Sigmoid colon (tissue), 7 donors: ENCODE measurements at places on chromosomes 5 and 9. TPM values are rescaled to one million over a fixed set of nuclear protein-coding genes. Genes with fewer than 3 reads are reported as not detected.

DNA sequence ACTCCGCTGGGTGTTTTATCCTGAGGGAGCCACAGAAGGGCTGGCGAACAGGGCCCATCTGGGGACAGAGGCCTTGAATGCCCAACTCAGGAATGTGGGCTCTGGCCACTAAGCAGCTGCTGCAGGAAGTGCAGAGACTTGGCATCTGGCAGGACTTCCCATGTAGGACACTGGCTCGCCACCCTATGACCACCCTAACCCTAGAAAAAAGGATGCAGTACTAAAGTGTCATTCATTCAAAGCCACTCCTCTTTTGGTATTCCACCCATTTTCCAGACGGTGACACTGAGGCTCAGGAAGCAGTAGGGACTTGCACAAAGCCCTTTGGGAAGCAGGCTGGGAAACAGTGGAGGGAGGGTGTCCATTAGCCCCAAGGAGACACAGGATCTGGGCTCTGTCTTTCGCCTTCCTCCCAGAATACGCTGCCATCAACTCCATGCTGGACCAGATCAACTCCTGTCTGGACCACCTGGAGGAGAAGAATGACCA lies 3.0 kb downstream of the BBLN start:
- DNase-seq: no peak

- DNase-seq: no peak
Observed at GRCh38 chr5:16037121-16037845, 142.3 kb downstream of the MARCHF11 start.

- DNase-seq: no peak
Observed at GRCh38 chr9:105308461-105309341, 64.2 kb downstream of the SLC44A1 start.

GRCh38 chr5:78958672-78959445 lies 26.3 kb downstream of the ARSB start:
- no peak for DNase-seq

DNA sequence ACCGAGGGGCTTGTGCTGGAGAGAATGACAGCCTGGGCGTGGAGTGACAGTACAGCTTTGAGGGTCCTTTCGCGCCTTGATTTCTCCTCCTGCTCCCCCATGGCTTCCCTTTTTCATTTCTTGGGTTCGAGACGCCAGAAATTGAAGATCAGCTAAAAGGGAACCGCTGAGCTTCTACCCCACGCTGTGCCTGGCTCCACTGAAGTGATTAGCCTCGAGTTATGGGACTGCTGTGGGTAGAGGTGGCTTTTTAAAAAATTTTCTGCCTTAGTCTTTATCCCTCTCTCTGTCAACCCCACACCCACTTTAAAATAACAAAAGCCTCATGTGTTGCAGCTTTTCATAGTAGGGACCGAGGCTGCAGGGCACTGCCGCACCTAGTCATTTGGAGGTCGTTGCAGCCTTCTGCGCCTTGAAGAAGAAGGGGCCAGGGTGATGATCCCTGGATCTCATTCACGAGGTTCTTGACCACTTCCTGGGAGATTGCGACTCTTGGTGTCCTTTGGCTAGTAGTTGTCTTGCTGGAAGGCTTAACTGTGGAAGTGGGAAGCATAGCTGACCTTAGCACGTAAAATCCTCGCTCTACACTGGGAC lies 603 bp downstream of the PPIP5K2 start:
- DNase-seq: no peak

The IGFBPL1 gene
- 2.2 TPM for total RNA-seq

DNA sequence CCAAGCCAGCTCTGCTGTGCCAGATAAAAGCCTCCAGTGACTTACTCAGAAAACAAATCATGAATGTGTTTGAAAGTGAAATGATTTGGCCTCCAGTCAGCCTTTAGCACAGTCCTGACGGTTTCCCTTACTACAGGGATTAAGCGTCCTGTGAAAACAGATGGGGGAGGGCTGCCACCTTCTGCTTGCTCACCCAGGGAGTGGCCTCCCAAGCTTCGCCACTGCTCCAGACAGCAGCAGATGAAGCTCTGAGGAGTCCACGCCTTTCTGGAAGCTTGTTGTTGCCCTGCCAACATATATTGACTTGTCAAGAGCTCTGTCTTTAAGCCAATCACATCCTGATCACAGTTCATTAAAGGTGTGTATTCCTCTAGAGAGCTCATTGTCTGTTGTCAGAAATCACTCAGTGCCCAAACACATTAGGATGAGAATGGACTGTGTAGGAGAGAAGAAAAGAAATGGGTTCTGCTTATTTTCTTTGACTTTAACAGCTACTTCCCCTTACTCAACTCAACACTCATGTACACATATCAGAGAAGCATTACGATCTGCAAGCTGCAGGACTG lies 4.9 kb upstream of the FYB1 start:
- peak; percentile 64 for DNase-seq

The GFI1B gene
- total RNA-seq: not detected

GRCh38 chr5:10695055-10695649 lies 65.9 kb downstream of the DAP start:
- DNase-seq: peak; percentile 86

DNA sequence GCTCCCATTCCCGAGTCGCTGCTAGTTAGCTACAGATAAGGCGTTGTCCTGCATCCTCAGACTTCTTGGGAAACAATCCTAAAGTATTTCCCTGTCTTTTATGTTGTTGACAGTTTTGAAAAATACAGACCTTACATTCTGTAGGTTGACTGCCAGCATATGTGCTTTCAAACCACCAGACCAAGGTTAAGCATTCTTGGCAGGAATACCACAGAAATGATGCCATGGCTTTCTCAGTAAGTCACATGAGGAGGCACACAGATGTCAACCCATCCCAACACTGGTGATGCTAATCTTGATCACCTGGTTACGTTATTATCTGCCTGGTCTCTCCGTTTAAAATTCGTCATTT lies 871 bp downstream of the GLE1 start:
- DNase-seq: no peak

DNA sequence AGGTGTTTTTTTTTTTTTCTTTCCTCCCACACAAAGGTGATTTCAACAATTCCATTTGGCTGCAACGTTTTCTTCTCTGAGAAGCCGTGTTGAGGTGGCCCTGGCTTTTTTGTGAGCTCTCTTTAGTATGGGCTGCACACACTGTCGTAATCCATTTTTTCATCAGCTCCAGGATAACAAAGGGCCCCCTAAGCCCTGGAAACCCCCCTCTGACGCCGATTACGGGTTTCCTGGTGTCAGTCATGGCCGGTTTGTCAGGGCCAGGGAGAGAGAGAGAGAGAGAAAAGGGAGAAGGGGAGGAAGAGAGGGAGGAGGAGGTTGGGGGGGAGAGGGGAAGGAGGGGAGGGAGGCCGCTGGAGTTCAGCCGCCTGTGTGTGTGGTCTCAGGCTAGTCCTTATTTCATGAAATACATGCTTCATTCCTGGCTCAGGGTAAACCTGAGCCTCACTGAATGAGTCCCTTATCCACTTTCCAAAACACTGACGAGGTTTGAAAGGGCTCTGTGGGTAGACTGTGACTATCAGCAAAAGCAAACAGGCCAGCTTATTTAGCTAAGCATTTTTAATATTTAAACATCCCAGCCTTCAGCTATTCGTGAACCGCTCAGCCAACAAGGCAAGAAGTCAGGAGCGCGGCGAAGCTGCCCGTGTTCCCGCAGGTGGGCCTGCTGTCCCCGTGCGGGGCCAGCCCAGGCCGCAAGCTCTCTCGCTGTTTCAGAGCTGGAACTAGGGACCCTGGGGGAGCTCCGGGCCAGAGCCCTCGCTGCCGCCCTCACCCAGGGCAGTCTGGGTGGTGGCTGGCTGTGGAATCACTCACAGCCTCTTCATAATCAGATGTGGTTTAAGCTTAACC lies 172.8 kb downstream of the ERCC6L2 start:
- no peak for DNase-seq

GRCh38 chr9:14071484-14071883 lies 242.5 kb downstream of the NFIB start:
- no peak for DNase-seq

DNA sequence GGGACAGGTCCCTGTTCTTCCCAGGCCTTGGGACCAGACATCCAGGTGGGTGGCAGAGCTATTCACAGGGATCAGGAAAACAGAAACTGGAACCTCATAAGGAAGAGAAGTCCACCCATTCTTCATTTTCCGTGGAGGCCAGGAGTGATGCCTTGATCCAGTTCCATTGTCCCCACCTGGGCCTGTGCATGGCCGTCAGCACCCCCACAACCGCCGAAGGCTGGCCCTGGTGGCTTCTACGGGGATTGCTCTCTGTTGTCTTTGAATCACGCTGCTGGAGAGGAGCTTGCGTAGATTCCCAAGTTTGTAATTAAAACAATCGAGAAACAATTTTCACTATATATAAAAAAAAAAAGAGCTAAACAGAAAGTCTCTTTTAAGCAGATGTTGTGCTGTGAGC lies 134.4 kb downstream of the MVB12B start:
- no peak for DNase-seq

The TYRP1 gene
- 0.16 TPM for total RNA-seq

DNA sequence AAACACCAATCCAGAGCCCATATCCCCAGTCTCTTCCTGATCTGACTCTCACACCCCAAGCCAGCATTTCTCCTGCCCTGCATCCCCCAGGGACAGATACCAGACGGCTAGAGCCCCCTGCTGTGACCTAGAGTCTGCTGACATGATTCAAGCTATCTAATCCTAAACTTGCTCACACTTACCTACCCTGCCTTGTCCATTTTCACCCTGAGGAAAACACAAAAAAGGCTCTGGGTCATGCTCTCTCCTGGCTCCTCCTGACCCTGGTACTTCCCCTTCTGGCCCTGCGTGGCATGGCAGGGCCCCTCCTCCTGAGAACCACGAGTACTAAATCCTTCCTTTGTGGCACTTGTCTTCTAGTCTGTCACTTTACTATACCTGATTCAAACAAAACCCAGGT lies 2.8 kb upstream of the ARRDC1 start:
- no peak for DNase-seq

- DNase-seq: no peak
Observed at GRCh38 chr9:120348951-120349429, 231.0 kb downstream of the CDK5RAP2 start.

DNA sequence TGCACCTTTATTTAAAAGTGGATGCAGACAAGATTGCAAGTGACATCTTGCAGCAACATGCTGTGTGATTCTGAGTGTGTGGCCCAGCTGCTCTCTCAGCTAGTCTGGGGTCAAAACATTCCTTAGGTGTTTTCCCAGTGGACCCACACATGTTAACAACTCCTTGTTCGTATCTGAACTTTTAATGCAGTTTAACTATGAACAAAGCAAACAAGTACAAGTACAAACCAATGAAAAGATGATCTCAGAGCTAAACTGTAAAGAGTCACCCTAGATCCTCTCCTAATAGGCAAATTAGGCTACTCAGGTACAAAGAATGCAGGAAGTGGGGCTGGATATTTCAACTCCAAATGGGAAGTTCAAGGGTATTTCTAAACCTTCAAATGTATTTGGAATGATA lies 108.4 kb downstream of the ENTREP1 start:
- DNase-seq: no peak

DNA sequence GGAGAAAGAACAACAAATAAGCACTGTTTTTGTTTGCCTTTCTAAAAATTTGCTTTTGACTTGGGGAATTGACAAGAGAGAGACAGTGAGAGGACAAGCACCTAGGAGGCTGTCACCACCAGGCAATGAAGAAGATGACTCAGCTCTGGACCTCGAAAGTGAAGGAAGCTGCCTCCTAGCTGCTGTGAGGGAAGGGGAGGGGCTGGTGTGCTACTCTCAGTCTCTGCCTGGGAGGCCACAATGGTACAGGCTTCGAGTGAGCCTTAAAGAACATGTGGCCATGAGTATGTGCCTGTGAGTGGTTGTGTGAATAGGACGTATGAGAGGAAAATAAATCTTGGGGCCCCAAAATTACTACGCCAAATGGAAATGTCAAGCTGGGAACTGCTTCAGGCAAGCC lies 7.1 kb upstream of the PLK2 start:
- DNase-seq: no peak

The SLC6A3 gene
- total RNA-seq: not detected

The LSM11 gene
- total RNA-seq: 16.4 TPM

The NME5 gene
- 3.3 TPM for total RNA-seq

The TMEM171 gene
- total RNA-seq: not detected

The RASGRF2 gene
- total RNA-seq: 7.2 TPM
